Stimulated activated CD4-positive, alpha-beta T cell treated with anti-CD3 and anti-CD28 coated beads, Interleukin-15, amount 100 ng/mL, for 48 hours (primary cell): ENCODE measurements at places on chromosomes 11 and 22.

- no peak for DNase-seq
These were observed 27.0 kb upstream of the MUC5B start for GRCh38 chr11:1195682-1196515.

DNA sequence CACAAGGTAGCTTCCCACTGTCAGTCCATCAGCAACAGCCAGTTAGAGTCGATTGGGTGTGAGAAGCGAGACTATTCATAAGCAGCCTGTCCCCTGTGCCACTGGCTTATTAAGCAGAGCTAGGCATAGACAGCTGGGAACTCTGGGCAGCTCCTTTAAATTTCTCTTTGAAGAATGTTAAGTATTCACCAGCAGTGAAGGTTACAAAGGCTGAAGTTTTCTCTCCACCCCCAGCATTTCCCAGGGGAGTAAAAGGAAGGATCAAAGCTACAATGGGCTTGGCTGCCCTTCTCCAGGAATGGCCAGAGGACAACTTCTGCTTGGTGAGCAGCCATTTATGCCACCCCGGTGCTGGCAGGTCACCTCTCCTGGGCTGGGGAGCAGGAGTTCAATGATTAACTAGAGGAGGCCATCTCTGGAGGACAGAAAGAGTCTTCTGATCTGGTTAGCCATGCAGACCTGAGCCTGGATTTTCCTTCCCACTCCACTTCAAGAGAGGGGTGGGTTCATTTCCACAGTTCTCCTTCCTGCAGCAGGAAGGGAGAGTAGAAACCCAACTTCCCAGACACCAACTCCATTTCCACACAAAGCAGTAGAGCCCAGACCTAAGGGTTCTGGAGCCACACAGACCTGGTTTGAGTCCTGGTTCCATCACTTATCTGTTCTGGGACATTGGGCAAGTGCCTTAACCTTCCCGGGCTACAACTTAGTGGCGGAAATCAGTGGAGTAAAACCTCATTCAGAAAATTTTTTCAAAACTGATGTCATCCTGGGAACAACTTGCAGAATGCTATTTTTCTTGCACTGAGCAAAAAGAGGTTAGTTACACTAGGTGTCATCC is 22.6 kb downstream of the POU2AF3 start:
- no peak for DNase-seq

- no peak for DNase-seq
These were observed 17.0 kb upstream of the NUCB2 start for GRCh38 chr11:17259519-17259918.

GRCh38 chr11:1740786-1741530 is 9.4 kb downstream of the IFITM10 start:
- no peak for DNase-seq
